ENCODE measurements at places on chromosomes 16 and 17.

DNA sequence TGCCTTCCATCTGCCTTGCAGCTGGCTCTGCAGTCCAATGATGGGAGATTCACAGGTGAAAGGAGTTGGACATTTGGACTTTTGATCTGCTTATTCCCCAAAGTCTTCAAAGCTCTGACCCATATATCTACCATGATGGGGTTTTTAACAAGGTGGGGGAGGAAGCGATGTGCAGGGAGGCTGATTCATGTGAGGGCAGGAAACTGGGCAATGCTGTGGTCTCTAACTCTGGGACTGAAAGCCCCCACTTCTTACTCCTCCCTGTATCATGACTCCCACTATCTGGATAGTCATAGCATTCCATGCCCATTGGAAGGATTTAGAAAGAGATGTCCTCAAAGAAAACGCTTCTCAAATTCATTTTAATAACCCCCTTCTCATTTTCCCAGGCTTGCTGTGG is 16.3 kb downstream of the HOXB1 start:
- no peak for DNase-seq

GRCh38 chr16:84271866-84272265 is 22.8 kb upstream of the WFDC1 start:
- no peak for DNase-seq

DNA sequence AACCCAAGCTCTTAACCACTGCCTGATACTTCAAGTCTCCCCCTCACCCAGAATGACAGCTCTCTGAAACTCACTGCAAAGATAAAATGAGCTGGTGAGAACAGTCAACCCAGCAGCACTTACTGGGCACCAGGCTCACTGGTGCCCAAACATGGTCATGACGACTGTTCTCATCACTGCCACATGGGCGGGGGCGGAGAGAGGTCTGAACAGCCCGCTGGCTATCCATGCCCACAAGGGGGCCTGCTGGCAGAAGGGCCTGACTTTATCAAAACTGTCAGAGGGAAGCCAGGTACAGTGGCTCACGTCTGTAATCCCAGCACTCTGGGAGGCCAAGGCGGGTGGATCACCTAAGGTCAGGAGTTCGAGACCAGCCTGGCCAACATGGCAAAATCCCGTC is 4.0 kb downstream of the MYBBP1A start:
- peak; percentile 32 for DNase-seq

GRCh38 chr17:44130693-44131349 is 7.4 kb upstream of the HDAC5 start:
- DNase-seq, result no peak

GRCh38 chr16:82882226-82882625 is 255.5 kb downstream of the CDH13 start:
- DNase-seq, result no peak

GRCh38 chr17:6589266-6589946 is 33.1 kb upstream of the PITPNM3 start:
- DNase-seq, result no peak

GRCh38 chr16:83806036-83806435 is 1.7 kb upstream of the HSBP1 start:
- no peak for DNase-seq

GRCh38 chr17:58789160-58789559 is 33.5 kb downstream of the PPM1E start:
- DNase-seq, result no peak

All from MG63 (cell line).